ENCODE measurements at places on chromosomes 2 and 18.

DNA sequence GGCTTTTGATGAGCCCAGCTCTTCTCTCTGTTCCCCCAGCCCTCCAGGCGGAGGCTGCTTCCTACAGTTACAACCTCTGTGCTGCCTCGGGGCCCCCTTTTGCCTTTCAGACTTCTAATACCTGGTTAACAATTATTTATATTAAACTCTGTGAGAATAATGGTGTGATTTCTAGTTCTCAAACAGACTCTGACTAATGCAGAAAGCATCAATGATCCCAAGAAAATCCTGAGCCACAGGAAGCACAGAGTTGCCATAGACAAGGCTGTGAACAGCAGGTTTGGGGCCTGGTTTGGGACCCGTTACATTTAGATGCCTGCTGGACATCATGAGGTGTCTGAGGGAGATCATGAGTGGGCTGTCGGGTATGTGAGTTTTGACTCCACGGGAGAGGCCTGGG is 37.4 kb upstream of the MYO3B start:
- DNase-seq: no peak

GRCh38 chr2:160141912-160142311 is 58.2 kb downstream of the ITGB6 start:
- DNase-seq: no peak

GRCh38 chr2:204353823-204354222 is 191.5 kb upstream of the PARD3B start:
- no peak for DNase-seq

DNA sequence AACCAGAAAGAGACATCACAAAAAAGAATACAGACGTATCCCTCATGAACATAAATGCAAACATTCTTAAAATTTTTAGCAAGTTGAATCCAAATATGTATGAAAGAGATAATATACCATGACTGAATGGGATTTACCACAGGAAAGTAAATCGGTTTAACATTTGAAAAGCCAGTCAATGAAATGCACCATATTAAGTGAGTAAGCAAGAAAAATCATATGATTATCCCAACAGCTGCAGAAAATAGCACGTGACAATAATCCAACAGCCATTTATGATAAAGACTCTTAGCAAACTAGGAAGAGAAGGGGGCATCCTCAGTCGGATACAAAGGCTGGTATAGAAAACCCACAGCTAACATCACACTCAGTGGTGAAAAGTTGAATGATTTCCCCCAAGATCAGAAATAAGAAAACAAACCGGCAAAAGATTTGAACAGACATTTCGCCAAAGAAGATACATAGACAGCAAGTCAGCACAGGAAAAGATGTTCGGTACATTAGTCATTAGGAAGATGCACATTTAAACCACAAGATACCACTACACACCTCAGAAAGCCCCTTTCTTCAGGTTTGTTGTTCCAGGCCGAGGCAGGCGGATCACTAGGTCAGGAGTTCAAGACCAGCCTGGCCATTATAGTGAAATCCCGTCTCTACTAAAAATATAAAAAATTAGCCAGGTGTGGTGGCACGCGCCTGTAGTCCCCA is 144.3 kb downstream of the INHBB start:
- DNase-seq: no peak

DNA sequence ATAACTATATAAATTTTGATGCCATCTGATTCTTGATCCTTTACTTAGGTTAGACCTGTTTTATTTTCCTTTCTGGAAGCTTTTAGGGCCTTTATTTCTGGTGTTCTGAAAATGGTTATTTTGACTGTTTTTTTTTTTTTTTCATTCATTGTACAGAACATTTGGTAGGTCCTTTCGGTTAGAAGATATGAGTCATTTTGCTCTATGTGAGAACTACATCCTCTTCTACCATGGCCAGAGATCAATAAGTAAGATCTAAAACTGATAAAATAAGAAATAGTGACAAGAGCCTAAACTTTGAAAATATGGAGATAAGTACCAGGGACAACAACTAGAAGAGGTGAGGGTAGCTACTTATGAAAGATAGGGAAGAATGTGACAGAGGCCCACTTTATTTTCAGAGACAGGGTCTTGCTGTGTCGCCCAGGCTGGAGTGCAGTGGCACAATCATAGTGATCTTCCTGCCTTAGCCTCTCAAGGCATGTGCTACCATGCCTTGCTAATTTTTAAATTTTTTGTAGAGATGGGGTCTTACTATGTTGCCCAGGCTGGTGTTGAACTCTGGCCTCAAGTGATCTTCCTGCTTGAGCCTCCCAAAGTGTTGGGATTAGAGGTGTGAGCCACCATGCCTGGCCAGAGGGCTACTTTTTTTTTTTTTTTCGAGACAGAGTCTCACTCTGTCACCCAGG is 66.5 kb downstream of the EIF2AK3 start:
- DNase-seq: no peak
